ENCODE measurements at places on chromosomes 6 and 20.

DNA sequence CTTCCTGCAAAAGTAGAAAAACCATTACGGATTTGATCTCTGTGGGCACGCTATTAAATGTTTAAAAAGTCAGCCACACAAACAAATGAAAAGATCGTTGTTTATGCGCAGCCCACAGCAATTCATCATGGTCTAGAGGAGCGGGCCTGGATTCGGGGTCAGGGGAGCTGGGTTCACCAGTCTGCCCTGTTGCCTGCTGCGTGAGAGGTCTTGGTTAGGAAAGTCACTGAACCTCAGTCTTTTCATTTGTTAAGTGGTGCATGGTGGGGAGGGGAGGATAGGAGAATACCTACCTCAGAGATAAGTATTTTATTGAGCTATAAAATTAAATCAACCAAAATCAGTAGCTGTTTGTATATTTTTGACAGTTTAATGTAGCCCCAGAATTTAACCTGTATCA, 47.3 kb upstream of the FYN start:
- DNase-seq: no peak

DNA sequence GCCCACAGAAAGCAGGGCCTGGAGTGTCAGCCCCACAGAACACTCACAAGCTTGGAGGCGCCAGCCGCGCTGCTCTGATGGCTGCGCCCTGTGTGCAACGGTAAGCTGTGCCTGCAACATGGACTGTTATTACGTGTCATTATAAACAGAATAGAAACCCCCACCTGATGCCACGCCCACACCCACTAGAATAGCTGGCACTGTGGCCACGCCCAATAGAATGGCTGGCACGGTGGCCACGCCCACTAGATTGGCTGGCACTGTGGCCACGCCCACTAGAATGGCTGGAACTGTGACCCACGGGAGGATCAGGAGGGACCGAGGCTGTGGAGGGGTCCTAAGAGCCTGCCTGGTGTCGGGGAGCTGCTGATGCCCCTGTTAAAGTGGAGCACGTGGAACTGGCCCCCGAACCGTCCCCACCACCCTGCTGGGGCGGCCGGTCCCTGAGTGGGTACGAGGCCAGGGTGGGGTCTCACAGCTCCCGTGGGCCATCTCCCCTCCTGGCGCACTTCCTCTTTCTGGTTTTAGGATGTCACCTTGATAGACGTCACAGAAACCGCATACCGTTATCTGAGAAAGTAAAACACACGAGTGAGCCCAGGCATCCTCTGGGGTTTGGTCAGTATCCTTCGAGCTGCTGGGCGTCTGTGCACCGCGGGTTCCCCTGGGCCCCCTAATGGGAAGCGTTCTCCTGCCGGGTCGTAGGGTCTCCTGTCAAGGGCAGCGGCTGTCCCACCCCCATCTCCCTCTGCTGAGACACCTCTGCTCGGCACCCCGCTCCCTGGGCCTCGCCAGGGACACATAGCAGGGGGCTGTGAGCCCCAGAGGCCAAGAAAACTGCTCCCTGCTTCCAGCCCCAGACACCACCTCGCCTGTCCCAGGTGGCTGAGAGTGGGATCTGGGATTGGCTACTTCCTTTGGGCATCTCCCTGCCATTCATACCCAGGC, 25.4 kb downstream of the SLC17A9 start:
- DNase-seq: no peak

DNA sequence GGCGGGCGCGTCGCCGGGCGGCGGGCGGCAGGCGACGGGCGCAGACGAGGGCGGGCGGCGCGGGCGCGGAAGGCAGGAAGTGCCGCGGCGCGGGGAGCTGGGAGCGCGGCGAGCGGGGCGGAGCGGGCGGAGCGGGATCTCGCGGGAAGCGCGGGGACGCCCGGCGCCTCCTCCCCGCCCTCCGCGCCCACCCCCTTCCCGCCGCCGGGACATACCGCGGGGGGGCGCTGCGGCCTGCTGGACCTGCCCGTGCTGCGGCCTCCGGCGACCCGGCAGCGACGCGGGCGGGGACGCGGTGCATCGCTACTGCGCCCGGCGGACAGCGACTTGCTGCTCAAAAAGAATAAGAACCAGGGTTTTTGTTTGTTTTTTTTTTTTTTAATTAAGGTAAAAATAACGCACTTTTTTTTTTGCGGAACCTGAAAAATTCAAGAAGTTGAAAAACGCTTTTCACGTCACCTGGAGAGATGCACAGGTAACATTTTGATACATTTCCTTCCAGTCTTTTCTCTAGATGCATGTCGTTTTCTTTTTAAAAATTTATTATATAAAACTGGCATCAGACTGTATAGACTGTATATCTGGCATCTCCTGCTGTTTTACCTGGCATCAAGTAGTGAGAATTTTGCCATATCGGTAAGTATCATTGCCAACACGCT, at the start of gene CENPB:
TSS of gene CENPB (minus strand) at position 76 of the 659 bp plus-strand sequence. CDS start 257 bp downstream, outside the sequence.
- DNase-seq: peak; percentile 71

DNA sequence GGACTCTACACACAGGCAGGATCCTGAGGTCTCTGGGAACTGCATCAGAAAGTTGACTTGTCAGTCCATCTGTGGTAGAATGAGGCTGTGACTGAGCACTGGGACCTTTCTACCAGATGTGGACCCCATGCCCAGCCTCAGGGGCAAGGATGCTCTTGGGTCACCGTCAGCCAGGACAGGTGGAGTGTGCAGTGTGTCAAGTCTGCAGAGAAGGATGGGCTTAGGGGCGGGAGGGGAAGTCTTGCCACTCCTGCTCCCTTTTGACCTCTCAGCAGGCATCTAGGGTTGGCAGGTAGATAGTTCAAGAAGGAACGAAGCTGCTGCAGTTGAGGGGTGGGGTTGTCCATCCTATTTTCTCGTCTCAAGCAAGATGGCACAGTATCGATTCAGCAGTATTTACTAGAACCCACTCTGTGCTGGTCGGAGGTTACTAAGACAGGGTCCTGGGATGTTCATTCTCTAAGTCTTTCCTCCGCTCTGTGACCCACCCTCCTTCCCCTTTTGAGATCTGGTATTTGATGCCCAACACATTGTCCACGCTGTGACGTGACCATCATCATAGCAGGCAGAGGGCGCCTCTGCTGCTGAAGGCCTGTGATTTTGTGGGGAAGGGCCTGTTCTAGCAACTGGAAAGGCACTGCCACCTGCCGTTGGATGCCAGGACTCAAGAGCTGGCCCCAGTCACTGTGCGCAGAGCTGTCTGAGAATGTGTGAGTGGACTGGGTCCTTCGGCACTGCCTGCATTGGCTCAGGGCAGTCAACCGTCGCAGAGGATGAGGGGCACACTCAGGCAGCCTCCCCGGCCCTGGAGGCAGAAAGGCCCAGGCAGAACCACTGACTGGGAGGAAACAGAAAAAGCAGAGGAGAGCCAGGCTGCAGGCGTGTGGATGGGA, 23.2 kb downstream of the RBCK1 start:
- peak; percentile 45 for DNase-seq

- no peak for DNase-seq
Measured at GRCh38 chr6:165663736-165664558, 906 bp upstream of the PDE10A start.

DNA sequence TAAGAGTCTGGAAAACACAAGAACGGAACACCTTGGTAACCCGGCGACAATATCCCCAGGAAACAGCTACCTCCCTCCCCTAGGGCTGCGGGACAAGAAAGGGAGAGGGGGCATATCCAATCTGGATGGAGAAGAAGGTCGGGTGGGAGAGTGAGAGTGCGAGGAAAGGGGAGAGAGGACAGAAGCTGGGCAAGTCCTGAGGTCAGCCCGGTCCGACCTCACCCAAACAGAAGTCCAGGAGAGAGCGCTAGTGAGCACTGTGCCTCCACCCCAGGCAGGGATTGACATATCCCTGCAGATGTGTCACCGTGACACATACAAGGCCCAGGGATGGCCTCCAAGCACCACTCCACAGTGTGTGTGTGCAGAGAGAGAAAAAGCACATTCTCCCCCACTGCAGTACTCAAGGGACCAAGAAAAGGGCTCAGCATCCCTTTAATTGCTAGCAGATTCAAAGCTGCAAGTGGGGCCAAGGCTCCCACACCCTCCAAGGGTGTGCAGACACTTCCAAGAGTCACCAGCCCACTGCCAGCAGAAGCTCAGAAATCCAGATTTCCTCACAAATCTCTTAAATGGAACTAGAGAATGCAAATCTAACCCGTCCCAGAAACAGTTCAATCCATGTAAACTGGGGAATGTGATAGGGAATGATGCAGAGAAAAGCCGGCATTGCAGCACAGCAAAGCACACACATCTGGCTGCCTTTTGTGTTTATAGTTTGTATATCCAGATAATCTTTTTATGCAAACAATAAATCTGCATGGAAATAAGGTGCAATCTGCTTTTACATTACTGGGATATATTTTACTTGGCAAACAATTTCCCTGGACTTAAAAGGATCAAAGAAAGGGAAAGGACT, 3.1 kb downstream of the PXDC1 start:
- peak; percentile 36 for DNase-seq

DNA sequence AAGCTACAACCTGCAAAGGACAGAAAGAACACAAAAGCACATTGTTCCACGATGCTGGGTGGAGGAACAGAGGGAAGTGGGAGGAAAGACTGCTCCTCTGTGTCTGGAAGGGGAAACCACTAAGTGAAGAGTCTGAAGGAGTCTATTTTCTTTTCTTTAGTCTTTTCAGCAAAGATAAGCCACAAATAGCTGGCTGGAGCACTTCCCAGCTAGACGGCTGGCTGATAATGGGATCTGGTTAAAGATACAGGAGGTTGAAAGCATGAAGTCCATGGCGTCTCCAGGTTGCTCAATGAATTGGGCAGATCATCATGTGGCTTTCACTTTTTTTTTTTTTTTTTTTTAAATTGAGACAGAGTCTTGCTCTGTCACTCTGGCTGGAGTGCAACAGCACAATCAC, 154.0 kb upstream of the KCNG1 start:
- no peak for DNase-seq

GRCh38 chr20:63625771-63626423, 1.0 kb downstream of the GMEB2 start:
- DNase-seq: no peak

- DNase-seq: no peak
Measured at GRCh38 chr6:12818324-12818723, 101.8 kb downstream of the PHACTR1 start.

DNA sequence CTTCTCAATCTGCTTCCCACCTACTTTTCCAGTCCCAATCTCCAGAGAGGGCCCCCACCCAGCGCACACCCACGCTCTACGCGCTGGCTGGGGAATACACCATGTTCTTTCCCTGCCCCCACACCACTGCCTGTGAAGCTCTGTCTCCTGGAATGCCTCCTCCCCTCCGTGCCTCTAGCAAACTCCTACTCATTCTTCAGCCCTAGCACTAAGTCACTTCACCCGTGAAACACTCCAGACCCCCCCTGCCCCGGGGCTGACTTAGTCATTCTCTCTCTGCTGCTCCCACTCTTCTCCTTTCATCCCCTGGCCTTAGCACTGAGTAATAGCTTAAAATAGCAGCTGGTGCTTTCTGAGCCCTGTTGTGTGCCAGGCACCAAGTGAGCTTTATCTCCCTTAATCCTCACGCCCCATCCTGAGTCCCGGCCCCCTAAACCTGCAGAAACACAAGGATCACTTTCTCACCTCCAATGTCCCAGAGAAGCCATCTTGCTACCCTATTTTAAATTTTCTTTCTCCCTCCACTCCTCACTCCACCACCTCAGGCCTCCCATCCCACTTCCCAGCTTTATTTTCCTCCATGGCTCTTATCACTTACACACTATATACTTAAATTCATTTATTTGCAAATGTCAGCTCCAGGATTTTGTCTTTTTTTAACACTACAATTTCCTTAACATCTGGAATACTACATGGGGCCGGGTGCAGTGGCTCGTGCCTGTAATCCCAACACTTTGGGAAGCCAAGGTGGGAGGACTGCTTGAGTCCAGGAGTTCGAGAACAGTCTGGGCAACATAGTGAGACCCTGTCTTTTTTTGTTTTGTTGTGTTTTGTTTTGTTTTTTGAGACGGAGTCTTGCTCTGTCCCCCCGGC, 6.3 kb upstream of the PARD6B start:
- no peak for DNase-seq

GRCh38 chr6:125002406-125002741, 40.1 kb downstream of the RNF217 start:
- no peak for DNase-seq

GRCh38 chr6:46129291-46129628, 529 bp upstream of the ENPP4 start:
- no peak for DNase-seq

- peak; percentile 11 for DNase-seq
Measured at GRCh38 chr20:23995905-23996666, 7.5 kb upstream of the GGTLC1 start.

DNA sequence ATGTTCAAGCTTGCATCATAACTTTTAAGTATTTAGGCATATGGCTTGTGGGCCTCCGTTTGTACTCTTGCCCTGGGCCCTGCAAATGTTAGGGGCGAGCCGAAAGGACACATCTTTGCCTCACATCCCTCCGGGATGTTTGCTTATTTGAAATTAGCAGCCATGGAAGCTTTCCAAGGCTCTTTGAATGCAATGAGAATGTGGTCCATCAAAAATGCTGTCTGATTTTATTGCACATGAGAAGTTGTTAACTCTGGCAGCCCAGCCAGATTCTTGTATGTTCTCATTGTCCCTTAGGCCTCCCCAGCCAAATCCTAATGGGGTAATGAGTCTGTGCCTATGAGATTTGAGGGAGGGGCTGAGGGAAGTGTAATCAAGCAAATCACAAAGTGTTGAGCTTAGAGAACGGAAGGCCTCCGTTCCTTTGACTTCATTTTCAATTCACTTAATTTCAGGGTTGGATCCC, 261.2 kb upstream of the MARCKS start:
- no peak for DNase-seq

- no peak for DNase-seq
Measured at GRCh38 chr6:170475118-170475517, 78.0 kb downstream of the PSMB1 start.

DNA sequence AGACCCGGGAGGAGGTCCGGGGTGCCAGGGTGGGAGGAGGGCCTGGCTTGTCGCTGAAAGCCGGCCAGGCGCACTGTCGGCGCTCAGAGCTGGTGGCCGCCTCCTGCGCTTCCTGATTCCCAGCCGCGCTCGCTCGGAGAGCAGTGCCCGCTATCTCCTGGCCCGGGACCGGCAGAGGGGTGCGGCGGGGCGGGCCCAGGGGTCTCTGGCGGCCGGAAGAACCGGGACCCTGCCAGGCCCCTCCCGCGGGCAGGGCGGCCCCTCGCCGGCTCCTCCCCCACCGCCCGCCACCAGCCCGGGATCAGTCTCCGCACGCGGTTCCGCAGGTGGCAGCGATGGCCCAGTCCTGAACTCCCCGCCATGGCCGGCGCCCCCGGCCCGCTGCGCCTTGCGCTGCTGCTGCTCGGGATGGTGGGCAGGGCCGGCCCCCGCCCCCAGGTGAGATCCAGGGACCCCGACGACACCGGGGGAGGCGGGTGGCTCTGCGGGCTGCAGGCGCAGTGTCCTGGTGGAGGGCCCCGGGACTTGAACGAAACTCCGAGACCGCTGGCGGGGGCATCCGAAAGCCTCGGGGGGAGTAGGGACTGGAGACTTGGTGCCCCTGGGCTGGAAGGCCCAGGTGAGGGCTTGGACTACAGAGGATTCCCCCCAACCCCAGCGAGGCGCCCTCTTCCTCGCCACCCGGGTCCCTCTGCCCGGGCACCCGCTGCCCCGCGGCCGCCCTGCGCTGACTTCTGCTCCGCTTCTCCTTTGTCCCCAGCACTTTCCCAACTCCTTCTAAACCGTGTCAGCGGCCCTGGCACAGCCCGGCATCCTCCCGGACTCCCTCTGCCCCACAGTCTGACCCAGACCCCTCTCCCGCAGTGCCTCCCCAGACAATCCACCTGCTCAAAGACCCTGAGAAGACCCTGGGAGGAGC, at the start of gene GLP1R:
TSS of gene GLP1R (plus strand) at position 301 of the 919 bp plus-strand sequence. CDS start at position 361, 60 bp downstream.
- no peak for DNase-seq
